ENCODE measurements at places on chromosomes 5 and 9.

DNA sequence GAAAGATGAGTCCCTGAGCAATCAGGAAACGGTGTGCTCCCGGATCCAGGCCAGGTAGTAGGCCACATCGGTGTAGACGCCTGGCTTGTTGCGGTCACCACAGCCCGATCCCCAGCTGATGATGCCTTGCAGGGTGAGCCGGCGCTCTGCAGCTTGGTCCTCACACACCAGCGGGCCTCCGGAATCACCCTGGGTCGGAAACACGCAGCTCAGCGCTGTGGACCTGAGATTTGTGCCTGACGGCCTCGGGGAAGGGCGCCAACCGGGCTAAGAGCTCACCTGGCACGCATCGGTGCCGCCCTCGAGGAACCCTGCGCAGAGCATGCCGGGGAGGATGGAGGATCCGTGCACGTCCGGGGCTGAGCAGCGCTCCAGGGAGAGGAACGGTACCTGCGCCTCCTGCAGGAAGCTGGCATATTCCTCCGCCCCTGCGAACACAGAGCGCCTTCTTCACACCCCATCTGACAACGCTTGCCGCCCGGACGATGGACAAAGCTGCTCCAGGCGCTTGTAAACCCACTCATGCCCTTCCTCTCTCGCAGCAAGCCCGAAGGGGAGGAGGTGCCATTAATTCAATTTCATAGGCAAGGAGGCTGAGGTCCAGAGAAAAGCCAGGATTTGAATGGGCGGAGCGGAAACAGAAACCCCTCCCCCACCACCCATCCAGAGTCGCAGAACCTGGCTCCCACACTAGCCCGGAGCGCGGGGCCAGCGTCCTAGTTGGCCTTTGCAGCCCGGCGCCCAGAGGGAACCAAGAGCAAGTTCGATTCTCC is 2.0 kb upstream of the PFN3 start:
- DNase-seq = peak; percentile 30

GRCh38 chr5:2096887-2097505 is 214.3 kb upstream of the IRX4 start:
- no peak for DNase-seq

DNA sequence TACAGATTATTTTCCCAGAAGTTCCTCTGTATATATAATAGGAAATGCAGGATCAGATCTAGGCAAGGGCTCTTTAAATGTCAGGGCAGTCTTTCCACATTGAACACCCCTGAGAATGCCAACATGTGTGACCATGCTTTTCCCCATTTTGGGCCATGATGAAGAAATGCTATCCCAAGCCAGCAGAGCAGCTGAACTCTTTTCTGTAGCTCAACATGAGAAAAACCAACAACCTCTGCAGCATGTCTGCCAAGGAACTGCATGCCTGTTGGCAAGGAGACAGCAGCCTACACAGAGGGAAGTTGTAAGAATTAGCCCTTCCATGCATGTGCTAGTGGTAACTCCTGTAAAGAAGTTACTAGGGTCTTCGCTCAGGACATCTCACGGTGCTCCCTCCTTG is 9.5 kb upstream of the IFNK start:
- DNase-seq = no peak

GRCh38 chr5:99129768-99130501 is 201.1 kb upstream of the CHD1 start:
- no peak for DNase-seq

GRCh38 chr5:125232779-125233230 is 486.4 kb upstream of the ZNF608 start:
- no peak for DNase-seq

- DNase-seq = no peak
These were observed 231.4 kb downstream of the PDE4D start for GRCh38 chr5:59661954-59662615.

DNA sequence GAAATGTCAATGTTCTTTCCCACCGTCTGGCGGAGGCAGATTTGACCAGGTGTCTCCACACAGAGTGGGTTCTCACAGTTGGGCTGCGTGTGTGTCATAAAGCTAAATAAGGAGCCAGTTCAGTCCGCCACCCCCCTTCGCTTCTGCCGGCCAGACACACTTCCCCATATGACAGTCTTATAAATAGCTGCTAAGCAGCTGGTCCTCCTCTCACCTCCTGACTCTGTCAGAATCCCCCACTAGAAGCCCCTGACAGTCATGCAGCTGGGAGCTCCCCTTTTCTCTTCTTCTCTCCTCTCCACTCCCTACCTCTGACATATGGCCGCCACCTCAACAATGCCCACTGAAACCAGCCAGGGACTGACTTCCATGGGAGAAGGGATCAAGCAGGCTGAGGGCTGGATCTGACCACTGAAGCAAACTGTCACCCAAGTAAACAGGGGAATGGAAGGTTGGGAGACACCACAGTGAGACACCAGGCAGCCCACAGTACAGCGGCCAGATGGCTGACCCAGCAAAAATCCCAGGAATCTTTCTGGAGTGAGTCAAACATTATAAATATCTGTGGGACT is 141.9 kb upstream of the EFNA5 start:
- DNase-seq = no peak

DNA sequence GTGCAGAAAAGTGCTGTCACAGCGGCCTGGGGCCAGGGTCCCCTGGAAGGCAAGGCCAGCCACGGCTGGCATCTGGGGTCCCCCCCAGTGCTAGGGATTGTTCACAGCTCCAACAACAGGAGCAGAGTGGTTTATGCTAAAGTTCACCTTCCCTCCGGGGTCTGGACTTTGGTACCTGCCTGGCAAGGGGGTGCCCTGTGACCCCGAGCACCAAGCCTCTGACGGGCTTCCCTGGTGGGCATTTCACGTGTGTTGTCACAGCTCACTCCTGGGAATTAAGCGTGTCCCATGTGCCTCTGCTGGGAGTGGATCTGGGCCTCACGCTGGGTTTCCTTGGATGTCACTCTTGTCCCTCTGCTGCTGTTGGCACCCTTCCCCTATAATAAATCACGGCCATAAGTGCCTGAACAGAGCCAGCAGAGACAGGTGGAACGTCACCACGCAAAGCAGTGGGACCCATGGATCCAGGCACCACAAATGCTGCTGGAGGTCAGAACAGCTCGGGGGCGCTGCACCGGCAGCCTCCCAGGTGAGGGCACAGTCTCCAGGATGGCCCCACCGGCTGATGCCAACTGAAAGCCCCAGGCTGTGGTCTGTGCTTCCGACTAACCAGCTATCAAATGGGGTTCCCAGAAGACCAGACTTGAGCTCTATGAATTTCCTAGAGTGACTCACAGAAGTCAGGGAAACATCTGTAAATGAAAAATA is 17.8 kb upstream of the ZDHHC11 start:
- DNase-seq = no peak
